Heart right ventricle (tissue), 16 donors: ENCODE measurements at places on chromosomes 11 and 22. TPM values are rescaled to one million over a fixed set of nuclear protein-coding genes. Genes with fewer than 3 reads are reported as not detected.

The PNPLA5 gene
- not detected for polyA plus RNA-seq

The PRG2 gene
- polyA plus RNA-seq, result not detected

The OR6A2 gene
- polyA plus RNA-seq, result not detected

The MRTFA gene
- polyA plus RNA-seq, result 24.6 TPM

The DEUP1 gene
- polyA plus RNA-seq, result not detected

The OR2AG2 gene
- polyA plus RNA-seq, result not detected

DNA sequence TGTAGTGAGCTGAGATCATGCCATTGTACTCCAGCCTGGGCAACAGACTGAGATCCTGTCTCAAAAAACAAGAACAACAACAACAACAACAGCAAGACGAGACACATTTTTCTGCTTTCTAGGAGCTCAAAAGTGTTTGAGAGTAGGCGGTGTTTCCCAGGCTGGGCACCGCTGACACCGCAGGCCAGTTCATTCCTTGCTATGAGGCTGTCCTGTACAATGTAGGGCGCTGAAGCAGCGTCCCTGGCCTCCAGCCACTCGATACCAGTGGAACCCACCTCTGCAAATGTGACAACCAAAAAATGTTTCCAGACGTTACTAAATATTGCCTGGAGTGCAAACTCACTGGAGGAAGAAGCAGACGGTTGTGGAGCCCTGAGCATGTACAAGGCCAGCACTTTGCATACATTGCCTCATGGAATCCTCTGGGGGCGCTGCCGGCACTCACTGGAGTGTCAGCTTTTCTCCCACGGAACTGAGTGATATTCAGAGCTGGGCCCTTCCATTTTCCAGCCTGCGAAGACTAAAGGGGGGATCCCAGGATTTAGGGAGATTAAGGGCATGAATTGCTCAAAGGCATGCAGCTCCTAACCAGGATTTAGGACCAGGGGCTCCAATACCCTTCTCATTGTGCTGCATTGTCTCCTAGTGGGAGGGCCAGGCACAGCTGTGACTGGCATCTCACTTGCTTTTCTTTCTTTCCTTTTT, 5.8 kb upstream of the MIEF1 start:
- DNase-seq, result peak; percentile 71

DNA sequence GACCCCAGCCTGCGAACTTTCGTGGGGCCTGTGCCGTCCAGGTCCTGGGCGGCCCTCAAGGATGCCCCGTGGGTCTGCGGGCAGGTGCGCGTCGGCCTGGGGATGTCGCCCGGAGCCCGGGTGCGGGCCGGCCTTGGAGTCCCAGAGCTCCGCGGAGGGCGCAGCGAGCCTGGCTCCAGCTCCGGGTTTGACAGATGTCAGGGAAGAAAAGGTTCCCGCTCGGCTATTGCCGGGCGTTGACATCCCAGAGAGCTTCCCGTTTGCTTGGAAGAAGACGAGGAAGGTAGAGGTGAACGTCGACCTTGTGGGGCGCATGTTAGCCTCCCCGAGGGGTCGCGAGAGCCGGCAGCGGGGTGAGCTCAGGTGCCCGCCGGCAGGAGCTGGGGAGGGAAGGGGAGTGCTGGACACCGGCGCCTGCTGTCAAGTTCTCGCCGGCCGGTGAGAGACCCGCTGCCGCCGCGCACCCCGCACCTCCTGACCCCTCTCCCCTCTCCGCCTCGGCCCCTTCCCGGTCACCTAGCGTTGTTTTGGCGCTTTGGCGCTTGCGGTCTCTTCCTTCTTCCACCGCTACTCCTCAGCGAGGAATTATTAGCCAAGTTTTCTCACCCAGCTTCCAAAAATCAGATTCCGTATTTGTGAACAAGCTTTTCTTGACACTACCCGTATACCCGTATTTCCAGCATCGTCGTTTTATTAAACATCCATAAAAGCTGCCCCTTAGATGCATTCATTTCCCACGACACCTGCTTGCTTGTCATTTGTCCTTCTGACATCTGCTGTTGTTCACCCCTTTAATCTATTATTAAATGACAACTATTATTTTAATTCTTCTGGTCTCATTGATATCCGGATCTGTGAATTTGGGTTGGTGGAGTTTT, 1.3 kb downstream of the BMAL1 start:
- DNase-seq, result no peak

GRCh38 chr11:57513911-57514537, 1.5 kb downstream of the SLC43A1 start:
- peak; percentile 56 for DNase-seq

GRCh38 chr11:4508886-4509285, 26.4 kb downstream of the OR52K1 start:
- DNase-seq, result no peak

GRCh38 chr11:72375241-72375960, 58.9 kb downstream of the CLPB start:
- DNase-seq, result no peak

DNA sequence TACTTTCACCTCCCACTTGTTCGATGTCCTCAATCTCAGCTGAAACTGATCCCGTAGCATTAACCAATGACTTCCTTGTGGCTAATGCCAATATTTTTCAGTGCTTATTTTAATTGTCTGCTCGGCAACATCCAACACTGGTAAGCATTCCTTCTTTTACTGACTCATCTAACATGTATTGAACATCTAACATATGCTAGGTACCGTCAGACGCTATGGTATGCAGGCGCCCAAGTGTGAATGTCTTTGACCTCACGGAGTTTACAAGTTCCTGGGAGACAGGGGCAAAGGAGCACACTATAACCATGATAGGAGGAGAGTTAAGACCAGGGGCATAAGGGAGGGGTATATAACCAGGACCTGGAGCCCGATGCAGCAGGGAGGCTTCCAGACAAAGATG, 1.7 kb downstream of the BRMS1 start:
- DNase-seq, result no peak

- no peak for DNase-seq
Observed at GRCh38 chr11:116162086-116162885, 610.5 kb downstream of the BUD13 start.

- no peak for DNase-seq
Observed at GRCh38 chr11:33027846-33028536, 11.4 kb upstream of the TCP11L1 start.

DNA sequence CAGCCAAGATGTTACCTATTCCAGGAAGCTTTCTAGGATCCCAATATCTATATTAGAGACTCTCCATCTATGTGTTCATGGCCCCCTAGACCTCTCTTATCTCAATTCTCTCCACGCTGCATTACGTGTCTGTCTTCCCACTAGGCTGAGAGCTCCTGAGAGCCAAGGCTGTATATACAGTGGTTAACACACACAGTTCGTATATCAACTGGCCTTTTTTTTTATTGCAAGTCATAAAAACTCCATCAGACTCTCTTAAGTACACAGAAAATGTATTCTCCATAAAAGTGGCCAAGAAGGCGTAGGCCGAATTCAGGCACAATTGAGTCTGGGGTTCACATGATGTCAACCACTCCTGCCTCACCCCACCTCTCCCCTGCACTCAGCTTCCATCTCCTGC, 115.9 kb downstream of the TRIM29 start:
- DNase-seq, result no peak

GRCh38 chr22:31148953-31149627, 8.8 kb upstream of the PLA2G3 start:
- peak; percentile 72 for DNase-seq

- DNase-seq, result no peak
Observed at GRCh38 chr11:76621466-76621865, 49.1 kb downstream of the LRRC32 start.

DNA sequence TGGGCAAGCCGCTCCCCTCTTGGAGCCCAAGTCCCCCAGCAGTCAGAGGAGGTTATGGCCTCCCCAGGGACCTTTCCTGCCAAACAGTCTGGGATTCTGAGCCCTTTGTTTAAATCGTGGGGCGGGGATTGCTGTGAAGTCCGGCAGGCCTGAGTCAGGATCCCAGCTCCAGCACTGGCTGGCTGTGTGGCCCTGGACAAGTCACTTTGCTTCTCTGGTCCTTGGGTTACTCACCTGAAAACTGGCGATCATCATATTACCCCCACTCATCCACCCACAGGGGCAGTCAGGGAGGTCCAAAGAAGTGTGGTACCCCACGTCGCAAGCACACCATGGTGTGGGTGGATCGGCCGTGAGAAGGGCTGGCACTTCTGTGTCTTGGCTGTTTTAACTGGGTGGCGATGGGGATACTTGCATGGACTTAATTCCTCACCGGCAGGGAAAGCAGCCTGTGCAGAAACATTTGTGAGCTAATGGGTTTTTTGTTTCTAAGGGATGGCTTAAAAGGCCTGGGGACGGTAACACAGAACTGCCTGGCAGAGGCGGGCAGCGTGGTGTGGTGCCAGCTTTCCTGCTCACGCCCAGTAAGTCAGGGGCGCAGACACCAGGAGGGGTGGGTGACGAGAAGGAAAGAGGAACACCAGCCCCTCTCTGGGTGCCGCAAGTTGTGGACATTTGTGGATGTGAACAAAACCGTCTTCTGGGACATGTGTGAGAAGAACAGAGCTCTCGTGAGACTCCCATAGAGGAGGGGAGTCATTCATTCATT, 31.6 kb upstream of the PRR5 start:
- no peak for DNase-seq

GRCh38 chr11:61120706-61121191, 18.5 kb downstream of the CD5 start:
- no peak for DNase-seq

DNA sequence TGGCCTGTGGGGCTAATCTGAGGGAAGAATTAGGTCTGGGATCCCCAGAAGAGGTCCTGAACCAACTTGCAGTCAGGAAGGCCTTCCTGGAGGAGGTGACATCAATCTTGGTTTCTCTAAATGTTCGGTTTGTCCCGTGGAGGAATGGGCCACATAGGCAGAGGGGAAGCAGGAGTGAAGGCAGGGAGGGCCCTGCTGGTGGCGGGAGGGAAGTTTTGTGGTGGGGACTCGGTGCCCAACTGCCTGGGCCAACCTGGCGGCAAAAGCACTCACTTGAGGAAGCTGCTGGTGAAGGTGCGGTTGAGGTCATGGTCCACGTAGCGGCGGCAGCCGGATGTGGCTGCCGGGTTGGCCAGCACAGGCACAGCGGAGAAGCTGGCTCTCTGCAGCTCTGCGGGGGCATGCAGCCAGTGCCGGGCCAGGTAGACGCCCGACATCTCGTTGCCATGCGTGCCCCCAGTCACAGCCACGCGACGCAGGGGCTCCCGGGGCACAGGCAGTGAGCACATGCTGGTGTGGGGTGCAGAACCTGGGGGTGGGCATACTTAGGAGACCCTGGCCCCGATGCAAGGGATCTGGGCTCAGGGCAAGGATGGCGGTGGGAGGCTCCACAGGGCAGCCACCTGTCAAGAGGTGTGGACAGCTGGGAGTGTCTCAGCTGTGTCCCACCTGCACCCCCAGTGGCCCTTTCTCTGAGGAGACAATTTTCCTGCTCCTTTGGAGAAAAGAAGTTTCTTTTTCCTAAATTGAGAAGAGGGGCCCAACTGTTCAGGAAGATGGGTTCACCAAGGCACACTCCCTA, 3.8 kb downstream of the ACY3 start:
- no peak for DNase-seq
